Activated T-cell treated with anti-CD3 and anti-CD28 coated beads, Interleukin-2, amount 50 U/mL, for 72 hours (primary cell): ENCODE measurements at places on chromosomes 12 and 14. TPM values are rescaled to one million over a fixed set of nuclear protein-coding genes. Genes with fewer than 3 reads are reported as not detected.
A peak's percentile ranks its signal among the peaks of the same experiment; 100 is the strongest.

- no peak overlapping the region for H3K27ac ChIP-seq
- peaks cover 4% of the 10 kb centered on the region for H3K36me3 ChIP-seq
- no peaks in the 10 kb centered on the region for H3K27me3 ChIP-seq
- H3K4me3 ChIP-seq = no peak overlapping the region
- no peak for DNase-seq
Observed at GRCh38 chr14:87626266-87626665, 366.7 kb downstream of the GALC start.

DNA sequence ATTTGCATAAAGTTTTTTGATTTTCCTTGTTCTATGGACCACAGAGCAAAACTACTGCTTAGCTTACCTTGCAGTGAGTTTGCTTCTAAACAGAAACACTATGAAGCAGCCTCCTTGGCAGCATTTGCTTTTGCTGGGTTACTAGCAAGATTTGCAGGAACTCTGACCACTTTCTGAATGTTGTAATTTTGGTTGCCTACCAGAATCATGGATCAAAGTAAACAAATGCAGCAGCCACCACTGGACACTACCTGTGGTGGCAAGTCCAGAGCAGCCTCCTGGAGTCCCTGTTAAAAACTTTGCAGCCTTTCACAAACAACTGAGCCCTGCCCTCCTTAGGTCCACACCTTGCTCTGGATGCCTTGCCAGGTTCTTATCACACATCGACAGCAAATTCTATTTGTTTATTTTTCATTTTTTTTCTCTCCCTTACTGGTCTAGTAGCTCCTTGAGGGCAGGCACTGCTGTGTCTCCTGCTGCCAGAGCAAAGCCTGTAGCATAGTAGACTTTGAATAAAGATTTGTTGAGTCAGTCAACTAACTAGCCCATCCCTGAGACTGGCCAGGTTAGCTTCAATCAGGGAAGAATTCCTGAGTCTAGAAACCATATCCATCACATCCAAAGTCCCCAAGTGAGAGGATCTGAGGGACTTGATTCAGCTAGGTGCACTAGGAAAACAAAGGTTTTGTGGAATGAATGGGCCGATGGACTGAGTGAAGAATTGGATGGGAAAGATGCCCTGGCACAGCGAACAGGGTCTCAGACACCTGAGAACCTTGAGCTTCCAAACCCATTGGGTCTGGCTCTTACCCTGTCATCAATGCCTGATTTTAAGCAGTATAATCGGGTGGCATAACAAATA lies 5.7 kb downstream of the TTC6 start:
- H3K27me3 ChIP-seq = peaks cover 67% of the 10 kb centered on the region
- H3K4me1 ChIP-seq = peaks cover 6% of the 10 kb centered on the region
- no peak for DNase-seq
- peaks cover 6% of the 10 kb centered on the region for H3K36me3 ChIP-seq
- no peak overlapping the region for H3K27ac ChIP-seq

DNA sequence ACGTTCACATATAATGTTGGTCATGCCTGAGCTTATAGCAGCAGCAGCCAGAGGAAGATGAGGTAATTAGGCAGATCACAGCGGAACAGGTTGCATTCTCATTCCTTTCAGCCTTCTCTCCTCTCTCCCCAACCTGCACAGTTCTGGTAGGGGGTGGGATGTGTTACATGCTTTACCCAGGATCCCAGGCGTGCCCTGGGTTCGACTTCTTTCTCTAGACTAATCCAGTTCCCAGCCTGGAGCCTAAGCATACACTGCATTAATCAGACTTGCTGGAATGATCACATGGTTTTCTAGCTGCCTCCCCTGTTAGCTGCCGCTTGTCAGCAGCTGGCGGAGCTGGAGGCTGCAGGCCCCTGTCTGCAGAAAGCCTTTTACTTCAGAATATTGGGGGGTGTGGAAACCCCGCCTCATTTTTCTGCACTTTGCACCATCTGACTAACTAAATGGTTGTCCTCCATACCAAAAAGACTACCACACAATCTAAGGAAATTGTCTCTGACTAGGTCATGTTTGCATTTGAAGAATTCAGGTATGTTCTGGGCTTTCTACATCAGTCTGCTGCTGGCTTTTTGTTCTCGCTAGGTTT lies 46.0 kb upstream of the EVL start:
- no peak overlapping the region for H3K4me3 ChIP-seq
- no peak for DNase-seq
- no peaks in the 10 kb centered on the region for H3K36me3 ChIP-seq

DNA sequence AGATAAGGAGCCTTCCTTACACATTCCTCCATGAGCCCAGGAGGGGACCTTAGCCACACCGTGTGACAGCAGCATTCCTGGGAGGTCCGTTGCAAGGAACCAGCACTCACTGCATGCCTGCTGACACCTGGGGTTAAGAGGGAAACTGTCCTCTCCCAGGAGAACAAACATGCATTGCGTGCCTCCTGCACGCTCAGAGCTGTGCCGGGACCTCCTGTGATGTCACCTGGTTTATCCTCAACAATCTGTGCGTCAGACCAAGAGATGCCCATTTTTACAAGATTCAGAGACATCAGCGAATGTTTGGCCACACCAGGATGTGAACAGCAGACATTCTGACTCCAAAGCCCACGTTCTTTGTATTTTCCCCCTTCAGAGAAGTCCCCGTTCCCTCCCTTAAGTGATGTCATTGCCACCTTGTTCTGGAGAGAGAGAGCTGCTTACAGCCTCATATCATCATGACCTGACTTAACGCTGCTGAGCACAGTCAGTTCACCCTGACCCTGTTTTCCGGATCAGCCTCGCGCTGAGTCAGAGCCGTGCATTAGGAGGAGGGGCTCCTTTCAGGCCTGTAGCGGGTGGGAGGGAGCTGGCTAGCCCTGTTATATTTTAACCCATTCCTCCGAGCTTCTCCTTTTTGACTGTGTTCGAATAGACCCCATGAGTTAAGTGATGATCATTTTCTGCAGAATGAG lies 36.2 kb downstream of the TMEM120B start:
- no peaks in the 10 kb centered on the region for H3K27me3 ChIP-seq
- no peak overlapping the region for H3K27ac ChIP-seq
- DNase-seq = peak; percentile 43
- H3K4me3 ChIP-seq = no peak overlapping the region
- no peaks in the 10 kb centered on the region for H3K36me3 ChIP-seq

DNA sequence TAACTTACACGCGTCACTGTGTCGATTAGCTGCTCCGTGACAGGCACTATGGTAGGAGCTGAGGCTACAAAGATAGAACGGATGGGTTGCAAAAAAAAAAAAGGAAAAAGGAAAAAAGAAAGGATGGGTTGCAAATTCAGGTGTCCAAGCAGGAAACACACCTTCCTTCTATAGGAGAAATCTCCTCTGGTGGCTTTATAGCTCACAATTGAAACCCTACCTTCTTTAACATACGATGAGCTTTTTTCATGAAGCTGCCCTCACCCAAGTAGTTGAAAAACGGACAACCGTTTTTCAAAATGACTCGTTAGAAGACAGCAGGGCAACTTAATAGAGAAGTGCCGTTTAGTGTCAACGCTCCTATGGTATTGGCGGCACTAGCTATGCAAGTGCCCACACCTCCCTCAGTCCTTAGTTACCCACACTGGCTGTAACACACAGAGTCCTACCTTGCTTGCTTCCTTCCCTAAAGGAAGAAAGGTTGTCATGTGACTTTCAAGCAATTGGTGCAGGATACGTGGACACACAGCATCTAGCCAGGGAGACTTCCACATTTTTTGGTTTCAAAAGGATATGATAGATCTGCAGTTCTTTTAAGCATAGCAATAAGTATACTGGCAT lies 682 bp upstream of the TRIP11 start:
- H3K27ac ChIP-seq = peak overlapping the region; percentile 99
- no peaks in the 10 kb centered on the region for H3K27me3 ChIP-seq
- H3K4me1 ChIP-seq = peaks cover 36% of the 10 kb centered on the region
- peak; percentile 17 for DNase-seq
- peaks cover 11% of the 10 kb centered on the region for H3K36me3 ChIP-seq

- H3K4me1 ChIP-seq = no peaks in the 10 kb centered on the region
- H3K36me3 ChIP-seq = no peaks in the 10 kb centered on the region
- H3K27me3 ChIP-seq = peaks cover 7% of the 10 kb centered on the region
Observed at GRCh38 chr14:58709949-58710348, 72.2 kb downstream of the DACT1 start.

DNA sequence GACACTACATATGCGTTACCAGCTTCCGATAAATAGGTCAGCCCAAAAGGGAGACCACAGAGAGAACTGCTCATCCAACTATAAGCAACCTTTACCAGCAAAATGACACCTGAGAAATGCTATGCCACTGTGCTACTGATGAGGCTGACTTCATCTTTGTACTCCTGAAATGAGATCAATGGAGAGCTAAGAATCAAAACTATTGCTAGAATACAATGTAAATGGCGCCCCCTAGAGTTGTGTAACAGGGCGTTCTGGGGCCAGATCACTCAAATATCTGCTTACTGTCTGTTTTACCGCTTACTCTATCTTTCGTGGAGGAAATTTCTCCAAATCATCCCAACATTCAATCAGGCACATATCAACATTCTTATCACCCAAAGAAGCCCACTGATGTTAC lies 4.6 kb downstream of the ZNF384 start:
- no peak overlapping the region for H3K4me3 ChIP-seq
- H3K27me3 ChIP-seq = no peaks in the 10 kb centered on the region
- peaks cover 2% of the 10 kb centered on the region for H3K36me3 ChIP-seq
- peaks cover 53% of the 10 kb centered on the region for H3K4me1 ChIP-seq
- H3K27ac ChIP-seq = peak overlapping the region; percentile 92

DNA sequence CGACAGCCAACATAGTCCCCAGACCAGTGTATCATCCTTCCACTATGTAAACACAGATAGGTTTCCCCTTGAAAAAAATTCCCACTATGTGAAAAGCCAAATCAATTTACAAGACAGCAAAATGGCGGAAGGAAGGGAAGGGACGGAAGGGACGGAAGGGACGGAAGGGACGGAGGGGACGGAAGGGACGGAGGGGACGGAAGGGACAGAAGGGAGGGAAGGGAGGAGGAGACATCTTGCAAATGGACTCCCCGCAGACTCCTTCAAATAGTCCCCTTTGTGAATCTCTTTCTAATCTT lies 75.3 kb downstream of the NINJ2 start:
- H3K4me1 ChIP-seq = peaks cover 5% of the 10 kb centered on the region
- DNase-seq = no peak
- no peak overlapping the region for H3K4me3 ChIP-seq
- H3K36me3 ChIP-seq = peaks cover 2% of the 10 kb centered on the region
- no peaks in the 10 kb centered on the region for H3K27me3 ChIP-seq

GRCh38 chr12:15650399-15651128 lies 138.6 kb downstream of the EPS8 start:
- H3K36me3 ChIP-seq = no peaks in the 10 kb centered on the region
- no peak for DNase-seq
- H3K4me1 ChIP-seq = no peaks in the 10 kb centered on the region
- H3K27ac ChIP-seq = no peak overlapping the region

- no peaks in the 10 kb centered on the region for H3K4me1 ChIP-seq
- no peak for DNase-seq
- H3K27me3 ChIP-seq = no peaks in the 10 kb centered on the region
- H3K36me3 ChIP-seq = no peaks in the 10 kb centered on the region
- H3K4me3 ChIP-seq = no peak overlapping the region
Observed at GRCh38 chr12:81005606-81006005, 67.9 kb upstream of the LIN7A start.

DNA sequence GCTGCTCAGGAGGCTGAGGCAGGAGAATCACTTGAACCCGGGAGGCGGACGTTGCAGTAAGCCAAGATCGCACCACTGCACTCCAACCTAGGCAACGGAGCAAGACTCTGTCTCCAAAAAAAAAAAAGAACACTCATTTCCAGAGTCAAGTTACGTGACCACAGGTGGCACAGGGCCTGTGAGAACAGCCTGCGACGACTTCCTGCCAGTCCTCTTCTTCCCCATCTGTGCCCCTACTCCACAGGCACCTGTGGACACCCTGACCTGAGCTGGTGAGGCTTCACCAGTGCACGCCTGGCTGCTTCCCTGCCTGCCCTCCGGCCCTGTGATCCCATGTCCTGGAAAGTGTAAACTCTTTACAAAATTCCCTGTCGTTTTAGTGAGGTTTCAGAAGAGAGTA lies 77.7 kb downstream of the PPP2R5C start:
- H3K27ac ChIP-seq = peak overlapping the region; percentile 90
- H3K27me3 ChIP-seq = no peaks in the 10 kb centered on the region
- peaks cover 9% of the 10 kb centered on the region for H3K36me3 ChIP-seq
- H3K4me3 ChIP-seq = peak overlapping the region; percentile 77
- H3K4me1 ChIP-seq = peaks cover 97% of the 10 kb centered on the region
- peak; percentile 67 for DNase-seq

MYF5 gene
- total RNA-seq = not detected

ADAMTS20 gene
- total RNA-seq = not detected

CNTN1 gene
- not detected for total RNA-seq

CLEC4D gene
- total RNA-seq = not detected

PIK3C2G gene
- total RNA-seq = not detected

SBNO1 gene
- 38.5 TPM for total RNA-seq
